Dorsolateral prefrontal cortex (tissue), 122 donors: ENCODE measurements at places on chromosomes 16 and 17. TPM values are rescaled to one million over a fixed set of nuclear protein-coding genes. Genes with fewer than 3 reads are reported as not detected.

The SLC13A2 gene
- not detected for total RNA-seq

The OR4D1 gene
- total RNA-seq: not detected

The CHRNE gene
- 0.95 TPM for total RNA-seq

The CHST5 gene
- total RNA-seq: 4.7 TPM

The BOLA2 gene
- total RNA-seq: 12.9 TPM

The TNP2 gene
- not detected for total RNA-seq

The TP53 gene
- 13.7 TPM for total RNA-seq

The CALB2 gene
- 14.3 TPM for total RNA-seq

The SLC16A6 gene
- total RNA-seq: 3.8 TPM

The RHBDL1 gene
- 26.2 TPM for total RNA-seq

The ATP1B2 gene
- 542 TPM for total RNA-seq

The UNC13D gene
- total RNA-seq: 8.9 TPM

The SOX9 gene
- total RNA-seq: 54.7 TPM

The COX6A2 gene
- not detected for total RNA-seq

The CSNK1D gene
- total RNA-seq: 129 TPM

The ASGR1 gene
- total RNA-seq: 15.3 TPM

The OTOP3 gene
- not detected for total RNA-seq

The XAF1 gene
- total RNA-seq: 20.0 TPM

The SLC46A1 gene
- total RNA-seq: 19.2 TPM

The VWA3A gene
- total RNA-seq: 12.4 TPM

The HOXB4 gene
- total RNA-seq: not detected

The NPW gene
- 1.4 TPM for total RNA-seq

The RAMP2 gene
- total RNA-seq: 16.9 TPM

The PPP1R27 gene
- not detected for total RNA-seq

The MT3 gene
- 1,321 TPM for total RNA-seq

The HGS gene
- 102 TPM for total RNA-seq

The GCGR gene
- not detected for total RNA-seq

The GPR179 gene
- total RNA-seq: 9.2 TPM

The MFAP4 gene
- total RNA-seq: 4.1 TPM

The ABCC11 gene
- 3.1 TPM for total RNA-seq
